ENCODE measurements at places on chromosomes 7 and 10.

- DNase-seq, result peak; percentile 53
Measured at GRCh38 chr7:47609803-47610452, 28.0 kb upstream of the TNS3 start.

DNA sequence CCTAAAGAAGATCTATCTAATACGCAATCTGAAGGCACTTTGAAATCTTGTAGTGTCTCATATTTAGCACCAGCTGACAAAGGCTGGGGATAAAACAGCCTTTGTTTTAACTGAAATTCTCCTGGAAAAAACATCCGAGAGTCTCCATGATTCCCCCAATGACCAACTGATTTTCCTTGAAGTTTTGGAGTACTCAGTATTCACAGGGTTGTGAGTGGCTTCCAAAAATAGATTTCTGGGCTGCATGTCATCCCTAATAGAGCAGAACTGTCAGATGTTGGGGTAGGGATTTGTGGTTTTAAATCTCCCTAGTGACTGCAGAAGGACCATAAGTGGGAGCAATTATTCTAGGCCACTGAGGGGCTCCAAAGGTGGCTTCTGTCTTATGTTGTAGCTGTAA, 206.4 kb downstream of the TAX1BP1 start:
- no peak for DNase-seq

DNA sequence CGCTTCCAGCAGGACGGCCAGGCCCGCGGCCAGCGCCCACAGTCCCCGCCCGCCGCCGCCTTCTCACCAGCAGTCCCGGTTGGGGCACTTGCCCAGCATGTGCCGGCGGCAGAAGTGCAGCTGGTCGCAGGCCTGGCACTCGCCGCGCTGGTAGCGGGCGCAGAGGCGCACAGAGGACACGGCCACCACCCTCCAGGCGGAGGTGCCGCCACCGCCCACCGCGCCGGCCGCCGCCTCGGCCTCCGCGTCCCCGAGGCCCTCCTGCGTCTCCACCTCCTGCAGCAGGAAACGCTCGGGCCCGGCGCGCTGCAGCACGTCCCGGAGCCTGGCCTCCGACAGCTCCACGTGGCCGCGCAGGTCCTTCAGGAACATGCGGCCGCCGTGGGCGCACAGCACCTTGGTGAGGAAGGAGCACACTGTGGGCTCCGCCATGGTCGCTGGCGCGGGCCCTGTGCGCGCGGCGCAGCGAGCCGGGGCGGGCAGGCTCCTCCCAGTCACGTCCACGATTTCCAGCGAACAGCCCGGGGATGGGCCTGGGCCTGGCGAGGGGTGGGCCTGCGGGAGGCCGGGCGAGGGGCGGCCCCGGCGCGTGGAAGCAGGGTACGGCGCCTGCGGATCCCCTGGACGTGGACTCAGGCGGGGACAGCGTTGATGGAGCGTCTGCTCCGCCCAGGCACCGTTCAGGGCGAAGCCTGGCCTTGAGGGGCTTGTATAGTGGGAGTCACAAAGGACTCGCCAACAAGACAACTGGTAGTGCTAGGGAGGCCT, at the start of gene ZC3HAV1L:
Gene ZC3HAV1L, minus strand, starts transcription at position 457 of the 768 bp plus-strand sequence. Its CDS starts 25 bp downstream, at position 432.
- DNase-seq, result no peak

- no peak for DNase-seq
Measured at GRCh38 chr10:90743291-90743690, 114.5 kb downstream of the HTR7 start.

Measured in AG09319 (cell line).